ENCODE measurements at places on chromosomes 3 and 15. TPM values are rescaled to one million over a fixed set of nuclear protein-coding genes. Genes with fewer than 3 reads are reported as not detected.

Gene OXTR
- total RNA-seq = 0.82 TPM

Gene SPINK8
- not detected for total RNA-seq

Gene ECE2
- not detected for total RNA-seq

Gene ATP6V1A
- 40.7 TPM for total RNA-seq

Gene ROBO2
- not detected for total RNA-seq

Gene SPATA12
- not detected for total RNA-seq

Gene CCR3
- not detected for total RNA-seq

Gene CYP1A2
- total RNA-seq = not detected
